ENCODE measurements at places on chromosomes 6 and 20.

DNA sequence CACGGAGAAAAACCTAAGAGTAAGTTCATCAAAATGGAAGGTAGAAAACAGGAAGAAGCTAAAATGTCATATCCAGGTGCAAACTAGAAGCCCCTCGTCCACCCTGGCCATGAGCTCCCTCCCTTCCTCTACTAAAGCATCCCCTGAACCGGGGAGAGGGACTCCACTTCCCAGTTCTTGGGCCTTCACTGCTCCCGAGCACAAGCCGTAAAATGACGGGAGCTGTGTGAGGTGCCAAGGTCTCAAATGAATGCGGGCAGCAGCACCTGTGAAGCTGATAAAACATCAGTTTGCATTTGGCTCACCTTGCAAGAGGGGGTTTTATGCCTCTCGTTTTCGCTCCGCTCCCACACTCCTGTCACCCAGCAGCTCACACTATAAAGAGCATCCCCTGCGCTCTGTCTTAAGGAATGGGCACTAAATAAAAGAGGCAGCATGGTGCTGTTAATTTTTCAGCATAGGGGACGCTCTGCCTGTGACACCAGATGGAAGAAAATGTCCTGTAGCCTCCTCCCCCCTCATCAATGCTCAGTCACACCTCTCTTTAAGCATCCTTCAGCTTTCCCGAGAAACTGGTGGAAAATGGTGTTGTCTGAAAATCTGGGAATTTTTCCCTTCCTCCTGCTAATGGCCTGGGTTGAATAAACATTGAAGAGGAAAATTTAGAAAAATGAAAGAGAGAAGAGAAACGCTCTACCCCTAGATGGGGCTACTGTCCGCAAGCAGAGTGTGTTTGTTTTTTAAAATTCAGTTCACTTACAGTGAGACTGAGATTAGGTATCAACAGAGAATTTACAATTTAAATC, 563.0 kb upstream of the AGPAT4 start:
- no peak for DNase-seq

DNA sequence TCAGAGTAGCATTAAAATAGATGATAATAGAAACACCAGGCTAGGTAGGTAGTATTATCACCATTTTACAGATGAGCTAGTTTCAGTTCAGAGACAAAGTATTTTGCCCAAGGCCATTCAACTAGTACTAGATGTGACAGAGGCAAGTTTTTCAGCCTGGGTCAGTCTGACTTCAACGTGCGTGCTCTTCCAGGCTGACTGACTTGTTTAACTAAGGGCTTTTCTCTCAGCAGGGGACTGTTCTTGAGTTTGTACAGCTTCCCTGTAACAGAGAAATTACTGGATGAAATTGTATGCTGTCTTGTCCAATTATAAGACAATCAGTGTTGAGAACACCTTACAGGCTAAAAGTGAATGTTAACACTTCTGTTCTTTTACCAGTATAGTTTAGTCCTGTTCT, 333.5 kb upstream of the MAN1A1 start:
- no peak for DNase-seq

- DNase-seq = no peak
Observed at GRCh38 chr6:24880451-24880850, 55.3 kb downstream of the RIPOR2 start.

- no peak for DNase-seq
Observed at GRCh38 chr6:14889611-14890593, 356.0 kb upstream of the JARID2 start.

GRCh38 chr6:44923444-44923843, 404.7 kb upstream of the RUNX2 start:
- DNase-seq = no peak

DNA sequence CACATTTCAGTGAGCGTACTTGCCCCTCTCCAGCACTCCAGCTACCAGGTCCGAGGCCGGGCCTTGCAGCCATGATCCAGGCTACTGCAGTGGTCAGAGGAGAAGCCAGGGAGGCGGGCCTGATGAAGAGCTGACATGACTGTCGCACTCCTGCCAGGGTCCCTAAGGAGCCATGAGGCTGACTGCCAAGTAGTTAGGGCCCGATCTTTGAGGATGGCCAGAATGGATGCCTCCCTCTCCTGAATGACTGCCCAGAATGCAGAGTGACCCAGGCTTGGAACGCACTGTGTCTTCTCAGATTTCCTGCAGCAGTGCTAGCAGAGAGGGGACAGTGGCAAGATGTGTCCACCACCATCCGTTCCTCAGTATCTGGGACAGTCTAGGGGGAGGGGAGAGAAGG, 24.7 kb upstream of the LRFN2 start:
- DNase-seq = no peak

- DNase-seq = peak; percentile 4
Observed at GRCh38 chr6:46626228-46626909, 26.2 kb downstream of the CYP39A1 start.

DNA sequence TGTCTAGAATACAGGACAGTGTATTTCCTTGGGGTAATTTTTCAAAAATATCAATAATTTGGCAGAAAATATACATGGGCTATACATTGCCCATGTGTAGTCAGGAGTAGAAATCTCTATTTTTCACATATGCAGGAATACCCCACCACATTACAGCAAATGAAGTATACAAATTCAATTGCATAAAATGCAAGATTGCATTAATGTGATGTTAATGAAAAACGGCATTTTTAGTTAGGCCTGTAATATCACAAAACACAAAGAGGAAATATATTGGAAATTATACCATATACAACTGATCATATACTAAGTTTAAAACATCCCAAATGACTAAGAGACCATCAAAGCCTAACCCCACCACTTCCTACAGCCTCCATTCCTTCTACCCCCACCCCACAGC, 154.9 kb downstream of the SYNE1 start:
- no peak for DNase-seq

DNA sequence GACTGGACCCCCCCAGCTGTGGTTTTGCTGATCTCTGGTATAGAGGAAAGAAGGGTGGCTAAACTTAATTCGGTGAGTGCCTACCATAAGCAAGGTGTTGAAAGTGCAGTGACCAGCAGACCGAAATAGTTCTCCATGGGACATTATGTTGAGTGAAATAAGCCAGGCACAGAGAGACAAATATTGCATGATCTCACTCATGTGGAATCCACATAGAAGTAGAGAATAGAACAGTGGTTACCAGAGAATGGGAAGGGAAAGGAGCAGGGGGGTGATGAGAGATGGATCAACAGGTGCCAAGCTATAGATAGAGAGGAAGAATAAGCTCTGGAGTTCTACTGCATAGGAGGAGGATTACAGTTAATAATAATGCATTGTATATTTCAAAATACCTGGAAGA, 9.7 kb upstream of the GCNT2 start:
- no peak for DNase-seq

DNA sequence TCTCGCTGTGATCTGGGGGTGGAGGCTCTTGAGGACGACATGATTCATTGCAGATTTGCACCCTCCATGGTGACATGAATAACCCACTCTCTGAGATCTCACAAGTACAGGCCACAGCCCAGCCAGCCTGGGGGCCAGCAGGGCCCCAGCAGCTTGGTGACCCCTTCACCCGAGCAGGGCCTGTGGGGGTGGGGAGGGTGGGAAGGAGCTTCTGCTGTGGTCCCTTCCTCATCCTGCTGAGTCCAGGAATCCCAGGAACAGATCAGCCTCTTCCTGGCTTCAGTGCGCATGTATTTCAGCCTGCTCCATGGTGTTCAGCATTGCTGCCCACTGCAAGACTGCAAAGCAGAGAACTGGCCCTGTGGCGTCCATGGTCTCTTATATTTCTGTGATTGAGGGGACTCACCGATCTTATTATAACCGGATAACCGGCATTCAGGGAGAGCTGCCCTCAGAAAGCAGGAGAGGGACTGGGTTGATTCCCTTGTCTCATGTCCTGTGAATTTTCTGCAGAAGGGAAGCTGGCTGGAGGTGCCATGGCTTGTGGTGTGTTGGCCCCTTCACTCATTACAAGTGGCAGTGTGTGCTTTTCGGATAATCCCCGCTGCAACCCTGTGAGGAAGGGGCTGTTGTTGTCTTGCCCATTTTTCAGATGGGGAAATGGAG, 118.8 kb upstream of the FRMD1 start:
- DNase-seq = no peak

DNA sequence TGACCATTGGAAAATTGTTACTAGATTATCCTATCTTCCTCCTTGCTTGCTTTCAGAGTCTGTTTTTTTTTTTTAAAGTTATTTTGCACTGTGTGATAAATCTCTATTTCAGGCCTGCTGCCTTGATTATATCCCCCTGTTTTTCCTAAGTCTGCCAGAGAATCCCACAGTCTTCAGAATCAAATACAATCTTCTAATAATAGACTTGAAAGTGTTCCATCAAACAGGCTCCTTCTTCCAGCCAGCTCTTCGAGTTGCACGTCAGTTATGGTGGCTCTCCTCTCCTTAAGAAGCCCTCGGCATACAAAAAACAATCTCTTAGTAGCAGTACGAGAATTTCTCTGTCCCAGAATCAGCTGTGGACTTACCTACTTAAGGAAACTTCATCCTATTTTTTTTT, 92.9 kb upstream of the NOX3 start:
- no peak for DNase-seq

- no peak for DNase-seq
Observed at GRCh38 chr6:5463690-5464089, 202.4 kb downstream of the FARS2 start.

- no peak for DNase-seq
Observed at GRCh38 chr6:139271056-139271455, 20.7 kb downstream of the TXLNB start.

DNA sequence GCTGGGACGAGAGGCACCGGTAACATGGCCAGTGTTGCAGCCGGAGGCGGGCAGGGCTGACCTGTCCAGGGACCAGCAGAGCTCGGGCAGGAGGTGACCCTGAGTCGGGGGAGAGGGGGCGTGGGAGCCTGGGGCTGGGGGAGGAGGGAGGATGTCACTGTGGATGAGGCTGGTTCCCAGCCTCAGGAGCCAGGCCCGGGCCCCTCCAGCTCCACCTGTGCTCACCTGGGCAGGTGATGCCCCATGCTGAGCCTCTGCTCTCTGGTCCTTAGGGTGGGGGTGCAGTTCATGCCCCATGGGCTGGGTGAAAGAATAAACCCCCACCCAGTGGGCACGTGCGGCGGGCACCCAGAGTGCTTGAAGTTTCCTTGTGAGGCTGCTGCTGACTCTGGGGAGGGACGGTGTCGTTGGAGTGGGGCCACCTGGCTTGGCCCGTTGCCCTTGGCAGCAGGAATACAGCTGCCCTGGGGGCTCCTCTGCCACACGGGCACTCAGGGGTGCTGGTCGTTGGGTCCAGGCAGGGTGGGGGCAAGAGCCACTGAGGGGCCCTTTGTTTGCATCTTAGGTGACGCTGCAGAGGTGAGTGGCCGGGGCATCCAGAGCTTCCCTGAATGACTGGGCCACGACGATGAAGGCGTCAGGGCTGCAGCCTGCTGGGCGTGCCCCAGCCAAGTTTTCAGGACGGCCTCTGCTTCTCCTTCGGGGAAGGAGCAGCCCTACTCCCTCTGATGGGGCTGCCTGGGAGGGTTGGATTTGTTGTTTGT, 24.7 kb upstream of the BHLHE23 start:
- DNase-seq = no peak

- DNase-seq = no peak
Observed at GRCh38 chr6:111745636-111746035, 127.6 kb downstream of the FYN start.

- no peak for DNase-seq
Observed at GRCh38 chr6:120876424-120876823, 457.9 kb downstream of the TBC1D32 start.

- DNase-seq = no peak
Observed at GRCh38 chr20:50528804-50529351, 18.7 kb downstream of the PTPN1 start.

DNA sequence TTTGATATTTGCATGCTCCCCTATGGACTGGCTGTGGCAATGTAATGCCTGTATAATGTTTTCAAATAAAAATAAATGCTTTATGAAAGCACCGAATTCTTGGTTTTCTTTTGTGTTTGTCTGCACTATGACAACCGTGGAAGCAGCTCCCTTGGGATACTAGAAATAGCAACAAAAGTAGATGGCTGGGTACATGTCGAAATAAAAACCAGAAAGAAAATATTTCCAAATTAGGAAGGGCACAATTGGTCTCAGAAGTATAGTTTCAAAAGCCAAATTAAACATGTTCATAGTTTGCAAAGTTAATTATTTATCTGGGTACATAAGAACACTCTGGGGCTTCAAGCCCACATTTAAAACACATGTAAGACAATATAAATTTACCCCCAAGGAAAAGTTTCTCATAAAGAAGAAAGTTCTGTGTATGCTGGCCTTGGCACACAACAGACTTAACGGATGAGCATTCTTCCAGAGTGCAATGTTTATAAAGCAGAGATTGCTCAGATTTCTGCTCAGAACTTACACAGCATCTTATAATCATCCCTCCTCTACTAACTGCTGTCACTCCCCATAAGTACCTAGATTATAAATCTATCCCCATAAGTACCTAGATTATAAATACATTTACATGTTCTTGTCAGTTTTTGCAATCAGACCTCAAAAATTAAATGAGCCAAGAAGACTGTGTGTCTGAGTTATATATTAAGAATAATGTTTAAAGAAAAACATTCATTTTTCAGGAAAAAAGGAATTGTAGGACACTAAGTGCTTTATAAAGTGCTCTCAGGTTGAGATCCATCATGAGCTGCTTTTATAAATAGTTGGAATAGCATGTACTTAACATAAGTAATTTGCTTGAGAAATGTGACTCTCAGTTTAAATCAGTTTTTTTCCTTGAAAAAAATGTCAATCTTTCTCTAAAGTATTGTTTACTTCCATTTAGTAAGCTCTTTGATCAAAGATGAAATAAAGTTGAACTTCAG, 230.2 kb upstream of the PLN start:
- no peak for DNase-seq

GRCh38 chr6:139534472-139535115, 160.1 kb upstream of the CITED2 start:
- DNase-seq = no peak

DNA sequence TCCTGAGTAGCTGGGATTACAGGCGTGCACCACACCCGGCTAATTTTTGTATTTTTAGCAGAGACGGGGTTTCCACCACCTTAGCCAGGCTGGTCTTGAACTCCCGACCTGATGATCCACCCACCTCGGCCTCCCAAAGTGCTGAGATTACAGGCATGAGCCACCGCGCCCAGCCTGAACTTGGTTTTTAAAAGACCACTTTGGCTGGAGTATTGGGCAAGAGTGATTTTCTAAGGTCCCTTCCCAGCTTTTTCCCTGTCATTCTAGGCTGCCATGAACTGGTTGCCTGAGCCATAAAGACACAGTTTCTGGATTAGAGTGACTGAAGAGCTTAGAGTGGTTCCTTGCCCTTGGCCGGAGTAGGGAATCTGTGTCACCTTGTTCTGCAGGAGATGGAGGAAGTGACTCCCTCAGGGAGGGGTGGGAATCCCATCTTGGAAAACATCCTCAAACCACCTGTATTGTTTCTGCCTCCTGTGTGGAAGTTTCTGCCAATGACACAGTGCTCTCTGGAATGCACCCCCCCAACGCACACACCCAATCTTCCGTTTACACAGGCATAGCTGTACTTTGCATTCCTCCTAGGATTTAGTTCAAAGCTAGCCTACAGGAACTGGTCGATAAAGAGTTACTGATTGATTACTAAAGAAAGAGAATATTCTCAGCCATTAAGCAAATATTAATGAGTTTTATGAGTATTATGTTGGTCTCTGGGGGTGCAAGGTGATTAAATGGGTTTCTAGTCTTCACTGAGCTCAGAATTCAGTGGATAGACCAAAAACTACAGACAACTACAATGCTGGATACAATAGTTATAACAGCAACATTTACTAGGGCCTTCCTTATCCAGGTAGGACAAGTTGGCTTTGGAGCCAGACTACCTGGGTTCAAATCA, 18.2 kb downstream of the BCL2L1 start:
- DNase-seq = no peak

- DNase-seq = no peak
Observed at GRCh38 chr20:63463400-63464288, 8.8 kb downstream of the KCNQ2 start.

GRCh38 chr6:16286151-16286522, 47.8 kb downstream of the GMPR start:
- no peak for DNase-seq
